ENCODE measurements at places on chromosomes 7 and 10.
A peak's percentile ranks its signal among the peaks of the same experiment; 100 is the strongest.

DNA sequence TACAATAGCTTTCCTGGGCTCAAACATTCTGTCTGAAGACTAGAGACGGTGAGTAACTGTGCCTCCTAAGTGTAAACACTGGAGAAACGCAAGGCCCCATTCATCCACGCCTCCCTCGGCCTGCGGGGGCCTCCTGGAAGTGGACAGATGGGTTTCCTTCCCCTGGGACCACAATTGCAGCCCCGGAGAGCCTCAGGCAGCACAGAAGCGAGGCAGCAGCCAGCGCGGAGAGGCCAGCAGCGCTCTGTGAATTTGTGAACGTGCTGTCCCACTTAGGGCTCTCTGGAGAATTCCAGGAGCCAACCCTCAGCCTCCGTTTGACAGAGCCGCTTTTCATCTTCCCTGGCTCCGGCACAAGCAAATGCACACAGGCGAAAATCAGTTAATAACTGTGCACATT lies 23.2 kb upstream of the CALN1 start:
- peak; percentile 48 for DNase-seq

GRCh38 chr7:7201578-7202374 lies 19.4 kb downstream of the C1GALT1 start:
- no peak for DNase-seq

DNA sequence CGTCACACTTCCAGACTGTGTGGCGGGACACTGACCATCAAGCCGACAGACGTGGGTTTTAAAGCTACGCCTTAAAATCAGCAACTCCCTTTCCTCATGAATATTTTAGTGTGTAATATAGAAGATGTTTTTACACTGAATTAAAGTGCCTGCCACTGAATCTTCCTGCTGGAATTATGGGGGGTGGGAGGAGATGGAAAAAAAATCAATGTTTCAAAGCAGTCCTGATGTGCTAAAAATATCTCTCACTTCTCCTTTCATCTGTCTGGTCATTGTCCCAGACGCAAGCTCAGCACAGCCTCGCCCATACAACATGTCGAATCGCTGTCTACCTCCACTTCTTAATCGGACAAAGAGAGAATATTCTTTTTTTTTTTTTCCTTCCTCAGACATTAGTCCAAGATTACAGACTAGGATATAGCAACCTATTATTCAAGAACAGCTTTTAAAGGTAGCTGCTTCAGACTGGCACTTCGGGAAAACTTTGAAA lies 165.1 kb upstream of the KLF14 start:
- DNase-seq: no peak

DNA sequence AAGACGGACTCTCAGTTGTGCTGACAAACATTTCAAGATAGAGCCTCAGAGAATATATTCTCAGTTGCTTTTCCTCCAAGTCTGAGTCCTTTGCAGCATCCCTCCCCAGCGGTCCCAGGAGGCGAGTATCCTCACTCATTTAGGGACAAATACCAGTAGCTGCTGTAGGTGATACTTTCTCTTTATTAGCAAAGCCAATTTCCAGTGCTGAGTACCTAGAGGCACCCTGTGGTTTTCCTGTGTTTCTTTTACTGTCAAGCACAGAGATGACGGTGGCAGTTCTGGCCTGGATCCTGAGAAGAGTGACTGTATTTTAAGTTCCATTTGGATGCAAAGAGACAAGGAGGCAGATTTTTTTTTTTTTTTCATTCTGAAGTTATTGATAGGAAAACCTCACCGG lies 1058.4 kb downstream of the SORCS3 start:
- DNase-seq: no peak

GRCh38 chr10:5890452-5890915 lies 441 bp downstream of the FBH1 start:
- DNase-seq: peak; percentile 40

DNA sequence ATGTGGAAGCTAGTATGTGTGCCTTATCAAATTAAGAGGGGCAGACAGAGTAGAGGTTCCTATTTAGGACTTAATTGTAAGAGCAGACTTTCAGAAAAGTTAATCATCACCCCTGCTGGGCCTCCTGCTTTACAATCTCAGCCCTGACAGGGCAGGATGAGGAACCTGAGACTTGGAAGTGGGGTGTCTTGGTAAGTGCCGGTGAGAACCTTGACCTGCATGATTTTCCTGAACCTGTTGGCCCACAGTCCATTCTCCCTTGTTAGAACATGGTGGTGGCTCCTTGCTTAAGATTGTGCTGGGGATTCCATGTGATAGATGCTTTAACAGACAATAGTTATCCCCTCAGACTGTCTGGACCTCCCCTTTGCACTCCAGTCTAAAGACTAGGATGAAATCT lies 141.7 kb upstream of the TMEM72 start:
- no peak for DNase-seq

GRCh38 chr7:13072014-13072413 lies 384.6 kb downstream of the ARL4A start:
- no peak for DNase-seq

GRCh38 chr10:8009031-8009430 lies 45.5 kb upstream of the GATA3 start:
- no peak for DNase-seq

DNA sequence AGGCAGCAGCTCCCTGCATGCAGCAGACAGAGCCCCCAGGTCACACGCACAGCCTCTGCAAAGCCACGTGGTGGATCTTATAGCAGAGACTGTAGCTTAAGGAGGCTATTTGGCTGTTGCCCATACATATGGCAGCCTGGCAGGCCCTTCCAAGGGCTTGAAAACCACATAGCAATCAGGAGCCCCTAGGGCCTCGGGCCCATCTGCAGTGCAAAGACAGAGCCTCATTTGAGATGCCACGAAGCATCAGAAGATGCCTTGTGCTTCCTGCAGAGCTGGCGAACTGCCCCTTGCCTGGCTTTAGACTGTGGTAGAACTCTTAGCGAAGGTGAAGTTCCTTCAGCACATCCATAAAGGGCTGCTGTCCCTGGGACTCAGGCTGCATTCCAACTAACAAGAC lies 309.9 kb downstream of the GRID1 start:
- DNase-seq: no peak

DNA sequence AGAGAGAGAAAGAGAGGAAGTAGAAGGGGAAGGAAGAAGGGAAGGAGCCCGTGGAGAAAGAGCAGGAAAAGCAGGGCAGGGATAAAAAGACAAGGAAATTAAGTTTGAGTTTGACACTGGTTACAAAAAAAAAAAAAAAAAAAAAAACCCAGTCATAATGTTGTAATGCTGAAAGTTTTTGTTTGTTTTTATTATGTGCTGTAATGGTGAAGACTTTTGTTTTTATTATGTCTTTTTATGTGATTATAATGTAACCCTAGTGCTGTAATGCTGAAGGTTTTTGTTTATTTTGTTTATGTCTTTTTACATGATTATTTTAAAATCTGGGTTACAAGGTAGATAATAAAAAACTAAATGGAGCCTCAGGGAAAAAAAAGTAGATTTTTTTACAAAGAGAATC lies 184.8 kb downstream of the SEMA3A start:
- no peak for DNase-seq

DNA sequence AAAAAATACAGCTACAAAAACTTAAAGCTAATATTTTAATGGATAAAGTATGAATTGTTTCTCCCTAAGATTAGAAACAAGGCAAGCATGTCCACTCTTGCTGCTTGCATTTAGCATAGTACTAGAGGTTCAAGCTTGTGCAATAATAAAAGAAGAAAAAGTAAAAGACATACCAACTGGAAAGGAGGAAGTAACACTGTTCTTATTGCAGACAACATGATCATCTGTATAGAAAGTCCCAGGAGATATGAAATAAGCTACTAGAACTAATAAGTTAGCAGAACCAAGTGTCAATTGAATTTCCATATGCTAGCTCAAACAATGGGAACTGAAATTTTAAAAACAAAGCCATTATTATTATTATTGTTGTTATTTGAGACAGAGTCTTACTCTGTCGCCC lies 20.0 kb upstream of the RABGEF1 start:
- DNase-seq: no peak

DNA sequence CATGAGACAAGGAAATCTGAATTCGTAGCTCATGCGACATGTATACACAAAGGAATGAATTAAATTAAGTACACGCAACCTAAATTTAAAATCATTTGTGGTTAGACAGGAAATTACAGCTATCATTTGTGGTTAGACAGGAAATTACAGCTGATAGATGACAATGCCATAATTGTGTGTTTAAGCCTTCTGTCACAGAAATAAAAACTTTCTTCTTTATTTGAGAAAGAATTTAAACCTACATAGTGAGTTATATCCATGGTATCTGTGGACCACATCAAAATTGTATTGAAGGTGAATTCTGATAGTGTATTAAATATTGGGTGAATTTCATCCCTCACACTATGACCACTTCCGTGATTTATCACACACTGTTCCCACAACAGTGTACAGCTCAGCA lies 362.9 kb downstream of the MAGI2 start:
- no peak for DNase-seq
